ENCODE measurements at places on chromosomes 2 and 18.

- DNase-seq: no peak
Observed at GRCh38 chr2:101473591-101473910, 1.4 kb downstream of the RFX8 start.

DNA sequence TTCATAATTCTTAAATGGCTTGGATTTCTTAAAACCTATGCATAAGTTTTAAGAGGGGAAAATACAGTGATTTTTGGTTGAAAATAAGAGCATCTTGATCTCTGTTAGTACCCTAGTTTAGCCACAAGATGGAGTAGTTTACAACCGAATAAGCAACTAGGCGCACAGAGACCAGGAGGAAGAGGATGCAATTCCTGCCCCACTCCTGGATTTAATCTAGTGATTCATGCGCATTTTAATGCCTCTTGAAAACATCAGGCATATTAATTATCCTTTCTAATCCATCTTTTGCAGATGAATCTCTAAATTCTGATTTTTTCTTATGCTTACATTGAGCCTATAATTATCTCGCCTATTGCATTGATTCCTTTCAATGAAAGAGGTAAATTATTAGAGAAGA, 76.7 kb downstream of the MRPS9 start:
- no peak for DNase-seq

- no peak for DNase-seq
Observed at GRCh38 chr2:122627388-122627787, 871.9 kb downstream of the TSN start.

GRCh38 chr2:197179744-197180498, 130.7 kb downstream of the ANKRD44 start:
- no peak for DNase-seq

GRCh38 chr2:28419443-28420270, 27.0 kb downstream of the FOSL2 start:
- no peak for DNase-seq
